ENCODE measurements at places on chromosomes 5 and 9.

GRCh38 chr5:108925073-108925472, 177.4 kb downstream of the FER start:
- DNase-seq: no peak

GRCh38 chr9:13857521-13857920, 456.4 kb downstream of the NFIB start:
- DNase-seq: no peak

DNA sequence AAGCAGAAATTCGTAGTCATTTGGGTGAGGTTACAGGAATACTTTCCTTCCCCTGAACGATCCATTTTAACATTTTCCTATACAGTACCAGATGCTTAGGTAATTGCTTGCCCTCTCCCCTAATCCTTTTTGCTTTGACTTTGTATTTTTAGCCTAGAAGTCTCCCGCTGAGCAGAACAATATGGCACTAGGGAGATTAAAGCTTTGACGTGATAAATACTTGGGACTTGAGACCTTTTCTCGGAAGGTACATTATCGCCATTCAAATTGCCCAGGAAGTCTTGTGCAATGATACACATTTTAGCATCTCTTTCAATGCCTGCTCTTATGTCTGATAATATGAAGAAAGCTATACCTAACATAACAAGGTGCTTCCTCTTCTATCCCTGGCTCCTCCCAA, 22.9 kb upstream of the SPATA31C2 start:
- DNase-seq: no peak

DNA sequence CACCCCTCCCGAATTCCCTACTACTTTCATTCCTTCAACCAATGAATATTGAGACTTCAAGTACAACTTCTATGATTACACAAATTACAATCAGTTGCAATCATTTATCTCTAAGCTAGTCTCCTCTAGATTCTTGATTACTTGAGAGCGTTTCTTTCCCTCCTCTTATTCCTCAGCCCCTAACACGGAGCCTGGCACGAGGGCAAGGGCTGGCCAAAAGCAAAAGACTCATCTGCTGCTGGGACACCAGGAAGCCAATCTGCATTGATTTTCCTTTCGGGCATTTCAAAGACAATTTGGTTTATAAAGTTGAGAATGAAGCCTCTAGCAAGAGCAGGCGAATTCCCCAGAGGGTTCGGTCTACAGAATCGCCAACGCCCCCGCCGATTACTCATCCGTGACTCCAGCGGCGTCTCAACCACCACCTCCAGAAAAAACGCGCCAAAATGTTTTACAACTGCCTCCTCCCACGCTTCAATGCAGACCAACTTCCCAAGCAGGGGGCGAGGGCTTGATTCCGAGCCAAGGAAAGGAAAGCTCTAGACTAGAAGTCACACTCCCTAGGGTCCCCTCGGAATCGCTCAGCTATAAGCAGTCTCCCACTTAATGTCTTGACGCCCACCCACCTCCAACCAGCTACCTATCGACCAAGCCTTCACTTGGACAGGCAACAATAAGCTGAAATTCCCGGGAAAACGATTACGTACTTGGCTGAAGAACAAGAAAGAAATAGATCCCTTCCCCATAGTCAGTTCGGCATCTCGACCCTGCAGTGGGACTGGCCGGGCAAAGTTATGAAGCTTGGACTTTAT, 1.5 kb downstream of the PCSK1 start:
- no peak for DNase-seq

- no peak for DNase-seq
Observed at GRCh38 chr9:93697352-93698139, 121.2 kb downstream of the PHF2 start.

GRCh38 chr5:177545487-177546257, 8.7 kb downstream of the FAM193B start:
- no peak for DNase-seq

Measured in stimulated activated CD4-positive, alpha-beta T cell treated with anti-CD3 and anti-CD28 coated beads, Interleukin-15, amount 100 ng/mL, for 1 hour (primary cell).